ENCODE measurements at places on chromosomes 7 and 10. TPM values are rescaled to one million over a fixed set of nuclear protein-coding genes. Genes with fewer than 3 reads are reported as not detected.

PSD gene
- 3.4 TPM for total RNA-seq

DKK1 gene
- total RNA-seq = 0.19 TPM

HYAL4 gene
- 1.3 TPM for total RNA-seq

LRMDA gene
- 14.1 TPM for total RNA-seq

SPDYE1 gene
- total RNA-seq = not detected

AEBP1 gene
- 83.9 TPM for total RNA-seq

APBB1IP gene
- 1.6 TPM for total RNA-seq

PDZD7 gene
- total RNA-seq = not detected
